ENCODE measurements at places on chromosomes 16 and 17.

DNA sequence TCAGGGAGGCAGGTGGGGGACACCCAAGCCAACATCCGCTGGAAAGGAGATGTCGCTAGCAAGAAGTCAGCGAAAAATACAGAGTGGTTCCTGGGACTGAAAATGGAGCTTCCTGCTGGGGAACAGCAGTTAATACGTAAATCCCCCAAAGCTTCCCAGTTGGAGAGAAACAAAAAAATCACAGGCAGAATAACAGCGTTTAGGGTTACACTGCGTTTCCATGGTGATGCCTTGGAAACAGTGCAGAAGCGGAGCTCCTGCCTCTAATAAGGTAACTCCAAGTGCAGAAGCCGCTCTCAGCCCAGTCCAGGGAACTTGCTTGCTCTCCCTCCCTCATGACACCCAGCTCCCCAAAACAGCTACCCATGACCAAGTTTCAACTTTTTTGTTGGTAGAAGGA is 73.4 kb downstream of the PLD6 start:
- no peak for DNase-seq

- no peak for DNase-seq
Measured at GRCh38 chr16:13453938-13454553, 465.9 kb upstream of the ERCC4 start.

GRCh38 chr17:40369923-40370322 is 5.4 kb upstream of the GJD3 start:
- no peak for DNase-seq

GRCh38 chr16:68987734-68988457 is 117.6 kb upstream of the HAS3 start:
- DNase-seq: no peak

DNA sequence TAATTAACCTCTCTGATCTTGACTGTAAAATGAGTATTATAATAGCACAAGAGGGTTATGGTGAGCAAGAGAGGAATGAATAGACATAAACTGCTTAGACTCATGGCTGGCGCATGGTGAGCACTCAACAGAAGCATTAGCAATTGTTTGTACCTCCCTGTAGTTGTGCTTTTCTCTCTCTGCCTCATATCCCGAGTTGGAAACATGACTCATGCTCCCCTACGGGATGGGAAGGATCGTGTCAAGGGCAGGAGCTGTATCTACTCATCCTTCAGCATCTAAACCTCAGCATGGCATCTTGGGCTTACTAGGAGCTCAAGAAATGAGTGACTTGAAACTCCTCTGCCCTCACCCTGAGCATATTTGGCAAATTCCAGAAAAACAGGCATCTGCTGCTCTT is 299.6 kb downstream of the MAP2K4 start:
- DNase-seq: no peak

- no peak for DNase-seq
Measured at GRCh38 chr16:17372386-17372785, 98.4 kb downstream of the XYLT1 start.

- DNase-seq: no peak
Measured at GRCh38 chr17:40313668-40314583, 4.9 kb downstream of the RARA start.

- DNase-seq: no peak
Measured at GRCh38 chr16:87304951-87305350, 12.2 kb downstream of the C16orf95 start.

GRCh38 chr17:71084219-71084618 is 914.9 kb downstream of the KCNJ2 start:
- no peak for DNase-seq

GRCh38 chr16:10552998-10553491 is 27.4 kb downstream of the EMP2 start:
- no peak for DNase-seq

GRCh38 chr16:20791923-20792612 is 14.2 kb downstream of the ERI2 start:
- DNase-seq: no peak

GRCh38 chr16:31460582-31461002 is 1.3 kb downstream of the ARMC5 start:
- no peak for DNase-seq

DNA sequence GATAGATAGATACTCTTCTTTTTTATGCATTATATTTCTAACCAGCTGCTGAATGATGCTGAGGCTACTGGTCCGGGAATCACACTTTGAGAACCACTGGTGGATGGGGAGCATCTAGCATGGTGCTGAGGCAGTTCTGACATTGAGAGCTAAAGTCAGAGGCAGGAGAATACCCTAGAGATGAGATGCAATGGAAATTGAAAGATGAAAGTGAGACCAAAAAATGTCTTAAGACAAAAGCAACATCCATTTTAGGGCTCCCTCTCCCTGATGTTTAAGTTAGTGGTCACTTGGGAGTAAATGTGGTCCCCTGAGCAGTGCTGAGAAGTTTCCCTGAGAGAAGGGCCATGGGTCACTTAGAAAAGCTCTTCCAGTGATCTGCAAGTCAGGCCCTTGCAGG is 6.8 kb downstream of the PCTP start:
- no peak for DNase-seq

GRCh38 chr16:14199624-14200023 is 128.5 kb downstream of the MRTFB start:
- no peak for DNase-seq

DNA sequence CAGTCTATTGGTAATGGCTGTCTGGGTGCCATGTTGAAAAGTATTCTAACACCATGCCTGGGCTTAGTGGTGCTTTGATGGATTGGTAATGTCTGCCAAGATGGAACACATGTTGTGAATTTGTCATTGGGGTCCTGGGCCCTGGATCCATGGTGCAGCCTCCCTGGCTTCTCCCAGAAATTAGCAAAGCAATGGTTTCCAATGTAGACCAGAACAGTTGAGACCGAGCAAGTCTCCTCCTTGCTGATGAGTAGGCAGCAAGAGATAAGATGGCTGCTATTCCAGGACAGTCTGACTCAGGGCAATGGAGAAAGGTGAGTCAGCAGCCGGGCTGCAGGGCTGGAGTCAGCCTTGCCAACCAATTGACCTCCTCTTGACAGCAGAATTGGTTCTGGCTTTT is 30.8 kb downstream of the GPR139 start:
- DNase-seq: no peak

- no peak for DNase-seq
Measured at GRCh38 chr16:47787696-47788095, 326.6 kb downstream of the PHKB start.

DNA sequence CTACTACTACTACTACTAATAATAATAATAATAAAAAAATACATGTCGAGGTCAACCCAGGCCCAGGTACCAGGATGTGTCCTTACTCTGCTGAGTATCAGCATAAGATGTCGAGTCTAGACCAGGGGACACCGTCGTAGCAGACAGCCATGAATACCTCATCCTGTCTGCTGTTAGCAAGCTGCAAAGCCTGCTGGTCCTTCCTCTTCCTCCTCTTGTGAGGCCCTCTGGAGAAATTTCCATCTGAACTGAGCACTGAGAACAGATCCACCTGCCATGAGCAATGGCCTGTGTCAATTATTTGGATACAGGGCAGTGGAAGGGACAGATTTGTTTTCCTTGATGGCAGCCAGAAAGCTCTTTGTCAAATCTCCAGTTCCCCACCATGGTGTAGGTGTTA is 168.5 kb downstream of the XYLT1 start:
- no peak for DNase-seq

GRCh38 chr16:50853329-50853728 is 111.4 kb downstream of the CYLD start:
- DNase-seq: no peak

GRCh38 chr16:52874042-52874441 is 178.7 kb downstream of the CHD9NB start:
- no peak for DNase-seq

- no peak for DNase-seq
Measured at GRCh38 chr17:42407289-42407836, 15.7 kb downstream of the CAVIN1 start.

DNA sequence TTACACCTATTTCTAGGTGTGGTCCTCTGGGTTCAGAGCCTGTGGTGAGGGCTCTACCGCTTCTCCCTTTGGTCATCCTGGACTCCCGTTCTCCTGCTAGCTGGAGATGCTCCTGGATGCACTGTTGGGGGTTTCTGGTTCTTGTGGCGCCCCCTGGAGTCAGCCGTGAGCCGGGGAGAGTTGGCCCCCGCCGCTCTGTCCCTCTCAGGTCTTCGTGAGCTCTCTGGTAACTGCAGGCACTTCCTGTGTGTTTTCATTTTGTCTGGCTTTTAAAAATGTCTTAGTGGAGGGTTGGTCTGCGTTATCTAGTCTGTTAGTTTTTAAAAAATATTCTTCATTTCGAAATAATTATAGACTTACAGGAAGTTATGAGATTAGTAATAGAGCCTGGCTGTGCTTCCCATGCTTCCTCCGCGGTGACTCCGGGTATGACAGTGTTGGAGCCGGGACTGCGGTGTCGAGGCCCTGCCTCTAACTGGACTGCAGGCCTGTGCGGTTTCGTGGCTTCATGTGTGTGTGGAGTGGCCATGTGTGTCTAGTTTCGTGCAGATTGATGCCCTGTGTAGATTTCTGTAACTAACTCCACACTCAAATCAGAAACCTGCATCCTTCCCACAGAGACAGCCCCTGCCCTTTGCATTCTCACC is 78.0 kb upstream of the ZNF750 start:
- no peak for DNase-seq

DNA sequence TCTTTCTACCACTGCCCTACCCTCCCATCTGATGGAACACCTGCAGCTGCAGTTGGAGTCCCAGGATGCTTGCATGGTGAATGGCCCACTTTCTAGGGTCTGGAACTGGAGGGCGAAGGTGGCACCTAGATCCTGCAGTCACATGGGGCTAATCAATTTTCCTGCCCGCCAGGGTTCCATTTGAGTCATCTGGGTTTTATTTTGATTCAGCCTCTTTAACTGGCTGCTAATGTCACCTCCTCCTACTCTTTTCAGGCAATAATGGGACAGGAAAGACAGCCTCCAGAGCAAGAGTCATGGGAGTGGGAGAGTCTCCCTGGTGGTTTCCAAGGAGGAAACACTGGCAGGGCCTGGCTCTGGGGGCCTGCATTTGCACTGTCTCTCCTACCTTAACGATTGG is 3.8 kb upstream of the TBKBP1 start:
- no peak for DNase-seq

- DNase-seq: no peak
Measured at GRCh38 chr16:81627024-81627423, 152.1 kb upstream of the PLCG2 start.

- no peak for DNase-seq
Measured at GRCh38 chr16:20735490-20735889, 6.1 kb downstream of the THUMPD1 start.

- no peak for DNase-seq
Measured at GRCh38 chr17:48489781-48490180, 41.0 kb downstream of the HOXB1 start.

- DNase-seq: no peak
Measured at GRCh38 chr17:43691317-43691693, 29.6 kb upstream of the MEOX1 start.

- DNase-seq: no peak
Measured at GRCh38 chr16:9661336-9662017, 520.8 kb downstream of the GRIN2A start.

DNA sequence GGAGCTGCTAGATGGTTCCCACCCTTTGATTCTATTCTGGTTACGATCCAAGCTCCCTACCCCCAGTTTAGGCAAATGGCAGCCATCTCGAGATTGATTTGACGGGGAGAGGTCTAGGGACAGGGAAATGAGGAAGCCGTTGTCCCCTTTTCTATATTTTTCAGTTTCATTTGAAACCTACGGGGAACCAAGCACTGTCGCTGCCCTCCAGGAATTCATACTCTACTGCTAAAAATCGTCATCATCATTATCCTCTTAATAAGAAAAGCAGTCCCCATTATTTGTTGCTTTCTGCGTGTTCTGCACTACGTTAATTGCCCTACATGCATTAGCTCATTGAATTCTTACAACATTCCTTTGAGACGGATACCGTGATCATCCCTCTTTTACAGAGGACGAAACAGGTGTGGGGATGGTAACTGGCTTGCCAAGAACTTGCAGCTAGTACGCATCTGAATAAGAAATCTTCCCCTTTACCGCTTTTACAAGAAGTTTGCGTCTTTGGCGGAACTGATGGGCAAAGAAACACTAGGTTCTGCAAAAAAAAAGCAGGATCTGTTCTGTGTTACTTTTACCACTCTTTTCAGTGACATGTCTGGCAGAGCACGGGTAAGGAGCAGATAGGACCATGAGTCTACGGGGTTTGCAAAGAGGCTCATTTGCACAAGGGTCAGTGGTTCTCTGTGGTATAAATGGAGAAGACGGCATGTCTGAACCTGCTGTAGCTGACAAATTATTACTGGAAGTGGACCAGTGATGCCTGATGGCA is 1.1 kb downstream of the CCP110 start:
- DNase-seq: no peak

- DNase-seq: no peak
Measured at GRCh38 chr17:61393904-61394629, 5.6 kb upstream of the TBX2 start.

- DNase-seq: peak; percentile 88
Measured at GRCh38 chr16:53052519-53053501, at the start of gene CHD9NB. TSS of gene CHD9NB (minus strand) at chr16:53052897. CDS start at chr16:53044158, 8,739 bp downstream.

DNA sequence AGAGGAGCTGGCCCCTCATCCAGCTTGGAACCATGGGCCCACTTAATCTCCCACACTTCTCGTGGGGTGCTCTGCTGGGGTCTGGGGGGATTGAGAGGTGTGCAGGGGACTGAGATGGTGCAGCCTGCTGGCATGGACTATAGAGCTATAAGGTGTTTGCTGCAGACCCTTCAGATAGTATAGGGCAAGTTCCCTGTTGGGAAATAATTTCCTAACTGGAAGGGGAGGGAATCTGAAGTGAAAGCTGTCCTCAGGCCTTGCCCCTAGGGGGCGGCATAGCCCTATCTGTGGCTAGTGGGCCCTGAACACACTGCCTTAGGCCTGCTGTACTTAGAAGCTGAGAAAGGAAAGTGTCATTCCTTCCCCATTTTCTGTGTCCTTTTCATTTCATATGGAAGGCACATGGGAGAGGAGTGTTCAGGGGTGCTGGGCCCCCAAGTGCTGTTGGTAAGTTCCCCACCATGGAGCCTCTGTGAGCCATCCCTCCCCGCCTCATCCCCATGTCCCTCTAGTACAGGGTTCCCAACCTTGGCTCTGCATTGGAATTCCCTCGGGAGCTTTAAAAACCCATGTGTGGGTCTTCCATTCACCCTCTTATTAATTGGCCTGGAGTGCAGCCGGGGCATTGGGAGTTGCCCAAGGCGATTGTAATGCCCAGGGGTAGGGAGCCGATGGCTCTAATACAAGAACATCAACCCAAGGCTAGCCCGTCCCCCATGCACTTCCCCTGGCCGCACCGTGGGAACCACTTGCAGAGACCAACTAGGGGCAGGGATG is 19.7 kb downstream of the GOSR2 start:
- no peak for DNase-seq
